ENCODE measurements at places on chromosomes 16 and 17.

DNA sequence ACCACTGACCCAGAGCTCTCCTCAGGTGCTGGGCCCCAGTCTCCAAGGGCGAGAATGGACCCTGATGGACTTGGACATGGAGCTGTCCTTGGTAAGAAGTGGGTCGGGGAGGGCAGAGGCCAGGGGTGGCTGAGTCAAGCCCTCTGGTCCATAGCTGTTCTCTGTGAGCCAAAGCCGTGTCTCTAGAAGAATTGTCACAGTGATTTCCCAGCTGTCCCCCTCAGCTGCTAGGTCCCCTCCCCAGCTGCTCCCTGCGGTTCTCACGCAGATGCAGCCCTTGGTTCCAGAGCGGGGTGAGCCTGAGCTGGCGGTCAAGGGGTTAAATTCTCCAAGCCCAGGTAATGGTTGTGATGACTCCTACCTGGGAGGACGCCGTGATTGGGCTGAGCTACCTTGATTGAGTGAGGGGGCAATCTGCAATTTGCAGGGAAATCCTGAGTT is 1.3 kb upstream of the NOL3 start:
- no peak for DNase-seq

GRCh38 chr17:35568561-35568960 is 7.9 kb upstream of the SLFN14 start:
- no peak for DNase-seq

- no peak for DNase-seq
Measured at GRCh38 chr17:1047879-1048470, 51.0 kb downstream of the TIMM22 start.

GRCh38 chr16:13391337-13391736 is 489.9 kb downstream of the SHISA9 start:
- DNase-seq = no peak

DNA sequence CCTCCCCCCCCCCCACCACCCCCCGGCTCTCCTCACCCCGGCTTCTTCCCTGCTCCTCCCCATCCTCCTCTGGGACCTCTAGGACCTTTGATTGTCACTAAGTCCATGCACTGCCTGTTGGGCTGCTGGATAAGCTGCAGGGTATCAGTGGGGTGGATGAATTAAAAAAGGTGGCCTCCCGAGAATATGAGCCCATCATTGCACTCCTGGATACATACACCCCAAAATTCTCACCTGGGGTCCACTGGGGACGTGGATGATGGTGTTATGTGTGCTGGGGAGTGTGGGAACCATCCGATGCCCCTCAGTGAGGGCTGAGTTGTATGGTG is 88.8 kb downstream of the IRF8 start:
- DNase-seq = no peak

- DNase-seq = no peak
Measured at GRCh38 chr16:75053791-75054555, 55.1 kb downstream of the ZNRF1 start.

DNA sequence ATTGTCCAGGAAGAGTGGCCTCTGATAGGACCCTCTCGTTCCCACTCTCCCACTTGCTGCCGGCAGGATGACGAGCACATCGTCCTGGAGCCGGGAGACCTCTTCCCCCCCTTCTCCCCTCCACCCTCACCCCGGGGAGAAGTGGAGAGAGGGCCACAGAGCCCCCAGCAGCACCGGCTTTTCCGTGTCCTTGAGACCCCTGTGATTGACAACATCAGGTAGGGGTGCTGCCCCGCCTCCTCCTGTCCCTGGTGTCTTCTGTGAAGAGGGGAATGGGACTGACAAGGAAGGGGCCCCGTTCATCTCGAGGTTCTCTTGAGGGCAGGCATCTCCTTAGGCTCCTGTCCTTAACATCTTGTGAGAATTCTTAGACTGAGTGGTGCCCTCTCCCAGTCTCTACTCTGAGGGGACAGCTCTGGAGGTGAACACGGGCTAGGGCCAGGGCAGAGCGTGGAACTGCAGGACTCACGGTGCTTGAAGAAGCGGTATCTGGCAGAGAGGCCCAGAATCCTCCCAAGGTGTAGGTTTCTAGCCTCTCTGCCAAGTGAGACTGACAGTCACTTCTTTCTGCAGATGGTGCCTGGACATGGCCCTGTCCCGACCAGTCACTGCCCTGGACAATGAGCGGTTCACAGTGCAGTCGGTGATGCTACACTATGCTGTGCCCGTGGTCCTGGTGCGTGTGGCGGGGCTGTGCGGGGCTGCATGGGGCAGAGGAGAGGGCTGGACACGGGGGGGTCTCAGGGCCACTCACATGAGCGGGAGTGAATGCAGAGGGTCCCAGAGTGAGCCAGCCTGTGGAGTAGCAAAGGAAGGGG is 26.4 kb downstream of the CASKIN2 start:
- no peak for DNase-seq

- no peak for DNase-seq
Measured at GRCh38 chr16:12545792-12546342, 257.8 kb downstream of the CPPED1 start.

DNA sequence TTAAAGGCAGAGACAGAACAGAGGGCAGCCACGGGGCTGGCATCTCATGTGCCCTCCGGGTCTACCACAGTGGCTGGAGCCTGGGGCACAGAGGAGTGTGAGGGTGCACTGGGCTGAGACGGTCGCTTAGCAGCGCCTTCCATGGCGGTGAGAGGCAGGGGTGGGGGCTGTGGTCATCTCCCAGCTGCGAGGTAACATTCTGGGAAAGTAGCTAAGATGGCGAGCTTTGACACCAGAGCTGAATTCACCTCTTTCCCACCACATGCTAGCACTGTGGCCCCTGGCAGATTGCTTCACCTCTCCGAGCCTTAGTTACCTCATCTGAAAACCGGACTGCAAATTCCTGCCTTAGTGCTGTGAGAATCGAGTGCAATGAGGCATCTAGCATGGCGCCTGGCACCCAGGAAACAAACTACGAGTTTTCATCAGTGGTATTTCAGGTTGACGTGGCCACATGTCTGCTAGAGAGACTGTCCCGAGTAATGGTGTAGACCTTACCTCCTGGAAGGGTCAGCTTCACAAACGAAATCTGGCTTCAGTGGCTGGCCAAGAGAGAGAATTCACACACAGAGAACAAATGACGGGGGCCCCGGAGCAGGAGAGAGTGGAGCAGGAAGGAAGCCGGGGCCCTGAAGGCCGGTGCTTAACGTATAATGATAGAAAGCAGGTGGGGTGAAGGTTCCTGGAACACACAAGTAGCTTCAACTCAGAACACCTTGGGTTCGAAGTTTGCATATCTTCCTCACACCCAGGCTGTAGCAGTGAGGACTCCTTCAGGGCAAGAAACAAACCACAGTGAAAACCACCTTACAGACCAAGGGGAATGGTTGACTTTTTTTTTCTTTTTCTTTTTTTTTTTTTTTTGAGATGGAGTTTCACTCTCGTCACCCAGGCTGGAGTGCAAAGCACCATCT is 63.9 kb upstream of the RPH3AL start:
- no peak for DNase-seq

DNA sequence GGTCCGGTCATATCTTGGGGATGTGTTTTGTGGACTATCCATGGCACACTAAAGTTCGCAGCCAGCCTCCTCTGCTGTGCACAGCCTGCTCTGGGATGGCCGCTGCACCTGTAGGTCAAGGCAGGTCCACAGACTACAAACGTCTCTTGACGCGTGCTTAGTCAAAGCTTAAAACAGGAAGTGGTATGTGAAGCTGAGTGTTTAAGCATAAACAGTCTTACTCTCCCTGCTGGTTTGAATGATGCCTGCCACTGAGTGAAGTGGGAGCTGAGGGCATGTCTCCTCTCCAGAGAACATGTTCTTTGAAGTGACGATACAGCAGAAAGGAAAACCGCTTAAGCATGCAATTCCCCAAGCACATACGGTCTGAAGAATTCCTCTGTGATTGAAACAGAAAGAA is 365.6 kb downstream of the SLC39A11 start:
- no peak for DNase-seq

DNA sequence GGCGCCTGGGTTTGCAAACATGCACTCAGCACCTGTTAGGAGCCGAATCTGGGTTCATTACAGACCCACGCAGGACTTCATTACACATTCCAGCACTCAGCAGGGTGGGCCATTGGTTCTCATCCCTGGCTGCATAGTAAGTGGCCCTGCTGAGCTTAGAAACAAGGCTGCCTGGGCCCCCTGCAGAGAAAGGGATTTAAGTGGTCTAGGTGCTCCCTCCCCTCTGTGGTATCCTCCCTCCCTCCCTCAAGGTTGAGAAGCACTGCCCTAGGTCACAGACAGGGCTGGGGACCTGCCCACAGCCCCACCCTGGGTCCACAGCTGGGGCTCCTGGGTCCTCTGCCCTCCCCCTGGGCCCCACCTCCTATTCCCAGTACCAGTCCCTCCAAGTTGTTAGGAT is 28.3 kb downstream of the WNT3 start:
- no peak for DNase-seq

DNA sequence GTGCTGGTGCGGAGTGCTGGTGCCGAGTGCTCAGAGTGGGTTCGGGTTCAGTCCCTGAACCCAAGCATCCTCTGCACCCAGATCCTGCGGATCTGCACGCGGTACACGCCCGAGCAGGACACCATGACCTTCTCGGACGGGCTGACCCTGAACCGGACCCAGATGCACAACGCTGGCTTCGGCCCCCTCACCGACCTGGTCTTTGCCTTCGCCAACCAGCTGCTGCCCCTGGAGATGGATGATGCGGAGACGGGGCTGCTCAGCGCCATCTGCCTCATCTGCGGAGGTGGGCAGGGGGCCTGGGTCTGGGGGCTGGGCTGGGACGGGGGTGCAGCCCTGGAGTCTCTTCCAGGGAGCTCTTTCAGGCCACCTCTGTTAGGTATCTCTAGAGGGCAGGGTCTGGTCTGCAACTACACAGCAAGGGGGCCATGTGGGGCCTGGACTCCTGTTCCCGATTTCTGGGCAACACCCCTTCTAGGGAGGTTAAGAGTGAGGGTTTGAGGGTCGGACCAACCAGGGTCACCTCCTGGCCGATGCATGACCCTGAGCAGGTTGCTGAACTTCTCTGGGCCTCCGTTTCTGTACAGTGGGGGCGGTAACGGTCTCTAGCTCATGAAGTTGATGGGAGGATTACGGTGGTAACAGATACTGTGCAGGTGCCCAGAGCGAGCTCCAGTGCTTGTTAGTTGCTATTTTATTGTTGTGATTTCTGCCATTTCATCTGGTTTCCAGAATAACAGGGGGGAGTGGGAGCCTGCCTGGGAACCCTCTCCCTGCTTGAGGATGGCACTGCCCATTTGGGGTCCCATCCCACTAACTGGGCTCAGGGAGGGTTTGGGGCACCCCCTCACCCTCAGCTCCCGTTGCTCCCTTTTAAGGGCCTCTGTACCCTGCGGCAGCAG is 10.1 kb downstream of the GJD3 start:
- DNase-seq = no peak

DNA sequence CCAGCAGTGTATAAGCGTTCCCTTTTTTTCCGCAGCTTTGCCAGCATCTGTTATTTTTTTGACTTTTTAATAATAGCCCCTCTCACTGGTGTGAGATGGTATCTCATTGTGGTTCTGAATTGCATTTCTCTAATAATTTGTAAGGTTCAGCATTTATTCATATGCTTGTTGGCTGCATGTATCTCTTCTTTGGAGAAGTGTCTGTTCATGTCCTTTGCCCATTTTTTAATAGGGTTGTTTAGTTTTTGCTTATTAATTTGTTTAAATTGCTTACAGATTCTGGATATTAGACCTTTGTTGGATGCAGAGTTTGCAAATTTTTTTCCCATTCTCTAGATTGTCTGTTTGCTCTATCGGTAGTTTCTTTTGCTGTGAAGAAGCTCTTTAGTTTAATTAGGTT is 26.9 kb downstream of the PHKB start:
- no peak for DNase-seq

GRCh38 chr17:32798938-32799337 is 78.0 kb downstream of the MYO1D start:
- no peak for DNase-seq

- no peak for DNase-seq
Measured at GRCh38 chr17:48723423-48724250, 652 bp downstream of the PRAC2 start.

- DNase-seq = no peak
Measured at GRCh38 chr16:83925095-83925905, 26.4 kb downstream of the MLYCD start.

DNA sequence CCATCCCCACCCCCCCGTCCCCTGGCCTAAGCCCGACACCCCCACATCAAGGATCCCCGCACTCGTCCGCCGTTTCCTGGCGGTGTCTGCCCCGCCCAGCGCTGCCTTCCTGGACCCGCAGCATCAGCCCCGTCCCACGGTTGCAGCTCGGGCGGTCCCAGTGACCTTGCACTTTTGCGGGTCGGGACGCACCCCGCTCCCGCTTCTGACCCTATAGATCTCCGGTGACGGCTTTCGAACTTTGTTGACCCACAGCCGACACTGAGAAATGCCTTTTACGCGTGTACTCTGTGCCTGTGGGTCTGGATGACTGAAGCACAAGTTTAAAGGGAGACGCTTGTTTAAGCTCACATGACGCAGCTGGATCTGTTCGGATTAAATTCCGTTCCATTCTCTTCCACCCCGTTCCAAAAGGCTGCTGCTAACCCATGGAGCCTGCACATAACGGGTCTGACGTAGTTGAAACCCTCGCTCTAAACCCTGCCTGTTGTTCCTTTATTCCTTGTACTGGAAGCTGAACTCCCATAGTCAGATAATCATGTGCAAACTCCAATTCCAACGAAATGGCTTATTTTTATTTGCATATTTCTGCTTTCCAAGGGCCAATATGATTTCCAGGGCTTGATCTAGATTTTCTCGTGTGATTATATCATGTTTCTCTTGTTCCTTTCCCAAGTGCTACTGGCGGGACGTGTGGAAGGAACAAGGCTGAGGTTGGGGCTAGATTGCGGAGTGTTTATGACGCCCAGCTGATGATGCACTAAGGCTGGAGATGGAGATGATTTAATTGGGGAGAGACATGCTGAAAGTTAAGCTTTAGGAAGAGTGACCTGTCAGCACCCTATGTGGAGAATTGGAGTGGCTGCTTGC is 834 bp downstream of the FLYWCH1 start:
- no peak for DNase-seq

GRCh38 chr16:56985288-56985961 is 3.9 kb upstream of the NLRC5 start:
- no peak for DNase-seq

- no peak for DNase-seq
Measured at GRCh38 chr16:77324729-77325128, 110.1 kb downstream of the ADAMTS18 start.

DNA sequence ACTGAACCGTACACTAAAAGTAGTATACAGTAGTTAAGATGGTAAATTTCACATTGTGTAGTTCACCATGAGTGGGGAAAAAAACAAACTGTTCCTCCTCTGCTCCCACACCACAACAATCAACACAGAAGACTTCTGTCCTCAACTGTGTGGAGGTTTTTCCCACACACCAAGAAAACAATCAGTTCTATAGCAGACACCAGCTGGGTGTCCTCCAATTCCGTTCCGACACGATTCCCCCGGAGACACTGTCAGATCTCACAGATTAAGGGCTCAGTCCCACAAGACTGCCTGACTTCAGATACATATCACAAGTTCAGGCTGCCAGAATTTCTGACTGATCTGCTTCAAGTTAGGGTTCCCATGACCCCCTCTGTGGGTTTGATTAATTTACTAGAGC is 31.8 kb downstream of the BBS2 start:
- no peak for DNase-seq

DNA sequence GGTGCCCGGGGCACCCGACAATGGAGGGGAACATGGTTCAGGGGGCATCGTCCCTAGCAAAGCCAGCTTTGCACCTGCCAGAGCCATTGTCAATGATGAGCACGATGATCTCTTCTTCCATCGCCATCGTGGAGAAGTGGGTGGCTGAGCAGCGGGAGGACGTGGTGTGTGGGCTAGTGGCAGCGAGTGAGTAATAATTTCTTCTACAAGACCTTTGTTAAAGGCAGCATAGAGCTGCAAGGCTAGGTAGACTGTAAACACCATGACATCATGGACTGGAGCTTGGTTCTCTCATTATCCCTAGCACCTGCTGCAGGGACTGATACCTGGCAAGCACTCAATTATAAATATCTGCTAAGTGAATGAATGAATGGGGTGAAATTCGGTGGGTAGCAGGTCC is 6.7 kb upstream of the HEATR3 start:
- no peak for DNase-seq

All from stimulated activated CD8-positive, alpha-beta memory T cell treated with anti-CD3 and anti-CD28 coated beads, Interleukin-15, amount 100 ng/mL, for 4 hours (primary cell).